ENCODE measurements at places on chromosomes 2 and 18.

- no peak for DNase-seq
Measured at GRCh38 chr2:19536136-19536535, 177.7 kb upstream of the OSR1 start.

GRCh38 chr18:35553300-35553699, 28.2 kb upstream of the GALNT1 start:
- DNase-seq, result no peak

DNA sequence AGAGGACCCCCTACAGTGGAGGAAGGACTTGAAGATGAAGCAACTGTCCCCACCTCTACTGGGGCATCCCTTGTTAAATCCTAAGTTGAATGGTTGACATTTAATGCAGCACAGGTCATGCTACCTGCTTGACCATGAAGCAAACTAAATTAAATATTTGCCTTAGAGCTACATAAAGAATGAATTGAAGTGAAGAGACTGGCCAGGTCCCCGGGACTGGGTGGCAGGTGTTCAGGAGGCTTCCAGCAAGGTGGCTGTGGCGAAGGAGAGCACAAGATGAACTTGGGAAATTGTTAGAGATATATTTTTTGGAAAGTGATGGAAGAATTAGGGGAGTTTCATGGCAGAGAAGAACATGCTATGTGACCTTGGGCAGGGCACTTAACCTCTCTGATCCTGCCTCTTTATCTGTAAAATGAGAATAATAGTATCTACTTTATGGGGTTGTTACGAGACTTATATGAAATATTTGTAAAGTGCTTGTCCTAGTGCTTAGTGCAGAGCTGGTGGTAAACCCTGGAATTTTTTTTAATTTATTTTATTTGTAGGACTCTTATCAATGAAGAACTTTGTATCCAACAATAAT, 37.3 kb downstream of the EFR3B start:
- no peak for DNase-seq

DNA sequence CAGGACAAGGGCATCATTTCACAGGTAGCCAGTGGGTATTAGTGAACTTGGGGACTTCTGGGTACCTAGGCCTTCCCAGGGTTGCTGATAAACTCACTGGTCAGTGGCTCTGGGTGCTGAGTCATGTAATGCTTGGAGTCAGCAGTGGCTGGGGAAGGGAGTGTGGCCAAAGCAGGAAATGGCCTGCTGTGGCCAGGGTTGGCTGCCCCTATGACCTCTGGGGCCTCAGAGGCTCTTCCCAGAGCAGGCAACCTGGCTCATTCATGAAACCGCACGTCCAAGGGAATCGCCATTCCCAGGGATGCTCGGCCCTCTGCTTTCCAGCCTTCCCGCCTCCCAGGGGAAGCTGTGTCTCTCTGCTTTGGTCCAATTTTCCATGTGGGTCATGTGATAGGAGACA, 294.9 kb downstream of the DYSF start:
- no peak for DNase-seq

DNA sequence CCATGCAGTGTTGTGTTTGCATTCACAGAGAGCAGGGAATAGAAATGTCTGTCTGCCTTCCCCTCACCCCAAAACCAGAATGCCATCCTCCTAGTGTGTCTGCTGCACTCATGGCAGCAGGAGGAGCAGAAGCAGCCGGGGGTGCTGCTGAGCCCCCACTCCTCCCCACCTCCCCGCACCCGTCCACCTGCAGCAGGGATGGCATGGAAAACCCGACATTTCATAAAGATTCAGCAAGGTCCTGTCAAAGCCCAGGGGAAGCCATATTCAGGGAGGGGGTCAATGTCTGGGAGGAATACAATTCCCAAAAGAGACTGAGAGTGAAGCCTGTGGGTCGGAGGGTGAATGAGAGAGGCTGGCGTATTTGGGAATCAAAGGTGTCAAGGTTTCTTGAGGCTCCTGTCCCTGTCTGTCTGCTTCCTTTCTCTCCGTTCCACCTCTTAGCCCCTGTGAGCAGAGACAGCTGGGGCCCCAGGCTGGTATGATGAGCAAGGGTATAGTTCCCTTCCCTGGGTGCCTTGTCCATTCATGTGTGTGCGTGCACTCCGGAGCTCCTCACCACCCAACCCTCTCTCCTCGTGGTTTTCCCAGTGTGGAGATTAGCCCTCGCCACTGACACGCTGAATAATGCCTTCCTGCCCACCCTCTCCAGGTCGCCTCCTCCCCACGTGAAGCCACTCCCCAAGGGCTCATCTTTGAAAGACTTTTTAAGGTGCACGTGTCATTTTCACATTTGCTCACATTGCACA, 133.5 kb upstream of the ZNF236 start:
- DNase-seq, result no peak

DNA sequence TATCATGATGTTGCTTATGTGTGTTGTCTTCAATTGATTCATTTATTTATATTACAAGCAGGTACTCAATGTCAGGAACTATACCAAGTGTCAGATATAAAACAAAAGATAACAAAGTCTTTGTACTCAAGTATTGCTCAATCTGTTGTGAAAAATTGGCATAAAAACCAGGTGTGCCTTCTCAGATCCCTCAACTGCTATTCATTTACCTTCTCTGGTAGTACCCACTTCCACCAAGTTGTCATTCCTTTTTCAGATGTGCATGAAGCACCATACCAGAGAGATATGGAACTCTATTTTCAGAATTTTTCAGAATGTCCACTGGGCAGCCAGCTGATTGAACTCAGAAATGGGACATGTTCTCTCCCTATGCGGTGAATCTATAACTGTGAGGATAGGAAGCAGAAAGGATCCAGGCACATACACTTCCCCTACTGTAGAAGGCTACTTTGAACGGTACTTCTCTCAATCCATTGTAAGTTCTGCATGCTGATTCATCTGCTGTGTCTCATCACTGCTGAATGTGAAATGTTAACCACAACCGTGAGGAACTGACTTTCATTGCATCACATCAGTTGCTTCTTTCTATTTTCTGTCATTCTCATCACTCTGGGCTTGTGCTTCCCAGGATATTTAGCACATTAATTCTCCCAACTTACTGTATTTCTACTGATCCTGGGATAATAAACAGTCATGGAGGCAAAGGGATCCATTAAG, 1621.3 kb downstream of the SUCLG1 start:
- DNase-seq, result no peak

- DNase-seq, result no peak
Measured at GRCh38 chr18:79616651-79617510, 62.7 kb upstream of the CTDP1 start.
